ENCODE measurements at places on chromosomes 1 and 21. TPM values are rescaled to one million over a fixed set of nuclear protein-coding genes. Genes with fewer than 3 reads are reported as not detected.

CITED4 gene
- 3.3 TPM for total RNA-seq

LAX1 gene
- under 0.01 TPM for total RNA-seq

SPRR2F gene
- total RNA-seq = not detected

SLC9C2 gene
- not detected for total RNA-seq

PPIAL4G gene
- total RNA-seq = not detected

SYCP1 gene
- total RNA-seq = not detected

ZNHIT6 gene
- 9.8 TPM for total RNA-seq

LCE2B gene
- total RNA-seq = not detected

ICOSLG gene
- total RNA-seq = 0.11 TPM

SHISA4 gene
- total RNA-seq = 6.9 TPM

C1orf185 gene
- not detected for total RNA-seq

AUNIP gene
- 5.6 TPM for total RNA-seq

EYA3 gene
- 12.3 TPM for total RNA-seq
